Skin of body (tissue), 3 donors: ENCODE measurements at places on chromosomes 1 and 21. TPM values are rescaled to one million over a fixed set of nuclear protein-coding genes. Genes with fewer than 3 reads are reported as not detected.

GRCh38 chr21:45150638-45151131 lies 76.3 kb downstream of the ADARB1 start:
- DNase-seq, result no peak

GRCh38 chr1:104884939-104885338 lies 1135.2 kb downstream of the AMY1C start:
- no peak for DNase-seq

- peak; percentile 92 for DNase-seq
Observed at GRCh38 chr1:118147522-118147921, 37.5 kb downstream of the SPAG17 start.

- no peak for DNase-seq
Observed at GRCh38 chr21:38807986-38808385, 2.3 kb downstream of the ETS2 start.

DNA sequence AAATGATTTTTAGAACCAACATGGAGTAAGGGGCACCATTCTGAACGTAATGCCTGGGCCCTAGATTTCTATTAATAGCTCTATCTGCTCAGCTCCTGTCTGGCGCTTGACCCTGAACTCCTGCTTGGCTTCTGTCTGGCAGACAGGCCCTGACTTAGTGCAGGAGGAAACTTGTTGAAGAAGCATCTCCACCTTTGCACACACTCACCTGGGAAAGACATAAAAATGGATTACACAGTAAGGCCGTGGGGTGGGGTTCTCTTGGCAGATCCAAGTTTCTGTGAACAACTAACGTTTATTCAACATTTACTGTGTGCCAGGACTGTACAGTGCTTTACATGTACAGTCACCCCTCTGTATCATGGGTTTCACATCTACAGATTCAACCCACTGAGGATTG lies 62.1 kb upstream of the CNIH3 start:
- DNase-seq, result no peak

GRCh38 chr1:36605942-36606640 lies 123.4 kb upstream of the CSF3R start:
- DNase-seq, result no peak

DNA sequence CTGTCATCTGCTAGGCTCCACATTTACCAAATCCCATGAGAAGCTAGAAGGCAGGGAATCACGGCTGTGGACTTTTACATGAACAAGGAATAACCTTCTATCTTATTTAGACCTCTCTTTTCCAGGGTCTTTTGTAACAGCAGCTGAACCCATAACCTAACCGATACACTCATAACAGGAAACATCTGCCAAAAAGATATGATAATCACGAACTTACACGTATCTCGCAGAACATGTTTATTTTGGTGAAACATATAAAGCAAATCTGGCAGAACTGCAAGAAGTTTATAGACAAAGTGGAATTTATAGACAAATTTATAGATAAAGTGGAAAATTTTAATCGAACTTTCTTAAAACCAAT lies 20.4 kb downstream of the TINAGL1 start:
- no peak for DNase-seq

GRCh38 chr1:25715888-25716287 lies 84.1 kb upstream of the SELENON start:
- no peak for DNase-seq

DNA sequence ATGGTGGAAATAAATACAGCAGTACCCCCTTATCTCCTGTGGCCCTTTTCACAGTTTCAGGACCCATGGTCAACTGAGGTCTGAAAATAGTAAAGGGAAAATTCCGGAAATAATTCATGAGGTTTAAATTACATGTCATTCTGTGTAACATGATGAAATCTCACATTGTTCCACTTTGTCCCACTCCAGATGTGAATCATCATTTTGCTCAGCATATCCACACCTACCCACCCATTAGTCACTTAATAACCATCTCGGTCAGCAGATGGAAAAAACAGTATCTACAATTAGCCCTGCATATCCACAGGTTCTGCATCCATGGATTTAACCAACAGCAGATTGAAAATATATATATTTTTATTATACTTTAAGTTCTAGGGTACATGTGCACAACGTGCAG lies 86.9 kb upstream of the GORAB start:
- peak; percentile 2 for DNase-seq

- DNase-seq, result no peak
Observed at GRCh38 chr1:64295561-64295960, 92.1 kb downstream of the UBE2U start.

GRCh38 chr1:54378157-54378873 lies 27.9 kb downstream of the SSBP3 start:
- DNase-seq, result no peak

- no peak for DNase-seq
Observed at GRCh38 chr1:15443281-15443680, 5.0 kb downstream of the CTRC start.

DNA sequence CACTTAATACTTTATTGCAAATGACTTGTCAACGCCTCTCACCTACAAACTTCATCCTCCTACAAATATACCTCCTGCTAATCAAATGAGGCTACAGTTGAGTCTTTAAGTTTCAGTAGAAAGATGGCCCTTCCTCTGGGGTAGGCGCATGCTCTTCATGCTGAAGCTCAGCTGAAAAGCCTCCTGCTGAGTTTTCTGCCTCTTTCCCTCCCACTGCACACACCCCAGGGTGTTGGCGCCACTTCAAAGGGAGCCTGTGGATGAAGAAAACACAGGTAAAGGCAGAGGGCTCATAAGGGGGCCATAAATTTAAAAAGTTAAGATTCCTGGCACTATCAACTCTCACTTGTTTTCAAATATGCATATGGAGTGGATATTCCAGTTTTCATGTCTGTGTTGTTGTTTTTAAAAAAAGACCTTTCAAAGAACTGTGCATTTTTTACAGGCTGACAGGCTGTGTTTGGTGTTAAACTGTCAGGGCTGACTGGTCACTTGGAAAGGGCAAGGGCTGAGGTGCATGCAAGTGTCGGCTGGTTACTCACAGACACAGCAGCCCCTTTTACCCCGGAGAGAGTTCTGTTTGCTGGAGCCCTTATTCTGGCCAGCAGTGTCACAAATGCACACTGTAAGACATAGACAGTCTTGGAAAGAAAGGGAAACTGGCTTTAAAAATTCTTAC lies 42.9 kb upstream of the LGALS8 start:
- DNase-seq, result no peak

DNA sequence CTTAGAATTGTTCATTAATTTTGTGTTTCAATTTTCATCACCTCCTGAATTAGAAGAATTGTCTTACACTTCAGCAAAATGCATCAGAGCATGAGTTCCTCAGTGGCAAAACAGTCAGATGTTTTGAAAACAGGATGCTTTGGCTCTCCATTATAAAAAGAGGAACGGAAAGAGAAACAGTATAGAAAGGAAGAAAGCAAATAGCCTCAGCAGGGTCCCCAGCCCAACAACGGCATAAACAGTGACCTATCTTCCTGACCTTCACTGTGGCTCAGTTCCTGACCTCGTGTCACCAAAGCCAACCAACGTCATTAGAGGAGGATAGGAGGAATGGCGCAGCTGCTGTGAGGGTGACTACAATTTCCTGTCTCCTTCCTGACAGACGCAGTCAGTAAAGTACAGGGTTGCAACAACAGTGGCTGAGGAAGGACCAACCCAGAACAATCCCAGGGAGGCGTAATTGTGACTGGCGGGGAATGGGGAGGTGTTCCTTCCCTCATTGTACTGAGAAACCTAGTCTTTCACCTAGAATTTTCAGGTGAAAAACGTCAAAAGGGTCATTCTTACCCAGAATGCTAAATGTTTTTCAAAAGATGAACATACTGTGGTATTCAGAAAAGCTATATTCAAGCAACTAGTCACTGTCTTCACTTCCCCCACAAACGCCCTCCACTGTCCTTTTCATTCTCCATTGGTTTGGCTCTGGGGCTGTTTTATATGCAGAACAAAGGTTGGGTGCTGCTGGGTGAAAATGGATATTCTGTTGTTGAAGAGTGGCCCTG lies 197.9 kb upstream of the SGIP1 start:
- DNase-seq, result peak; percentile 69

RHBDL2 gene
- total RNA-seq, result 2.2 TPM

BRDT gene
- not detected for total RNA-seq

NBPF3 gene
- total RNA-seq, result 14.4 TPM

FCAMR gene
- total RNA-seq, result not detected

RIPPLY3 gene
- total RNA-seq, result 0.20 TPM

MYOG gene
- 11.0 TPM for total RNA-seq

DEPDC1 gene
- 7.8 TPM for total RNA-seq
